ENCODE measurements at places on chromosomes 7 and 10. TPM values are rescaled to one million over a fixed set of nuclear protein-coding genes. Genes with fewer than 3 reads are reported as not detected.
A peak's percentile ranks its signal among the peaks of the same experiment; 100 is the strongest.

Gene OR2A12
- not detected for polyA plus RNA-seq

Gene PNLIP
- 0.07 TPM for polyA plus RNA-seq

Gene VAX1
- polyA plus RNA-seq: not detected

DNA sequence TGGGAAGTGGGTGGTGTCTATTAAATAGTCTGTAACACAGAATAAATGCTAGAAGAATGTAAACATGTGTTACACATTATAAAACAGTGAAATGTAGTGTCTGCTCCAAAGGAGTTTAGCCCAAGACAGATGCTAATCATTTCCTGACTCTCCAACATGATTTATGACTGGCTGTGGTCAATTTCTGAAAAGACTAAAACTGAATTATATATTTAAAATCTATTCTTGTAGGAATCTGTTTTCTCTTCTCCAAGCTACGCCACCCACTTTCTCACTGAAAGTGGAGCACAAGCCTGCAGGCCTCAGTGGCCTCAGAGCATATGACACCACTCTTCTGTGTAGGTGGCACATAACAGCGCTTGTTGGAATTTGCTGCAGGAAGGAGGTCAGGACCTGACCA, 44.4 kb downstream of the CTTNBP2 start:
- no peak for DNase-seq

DNA sequence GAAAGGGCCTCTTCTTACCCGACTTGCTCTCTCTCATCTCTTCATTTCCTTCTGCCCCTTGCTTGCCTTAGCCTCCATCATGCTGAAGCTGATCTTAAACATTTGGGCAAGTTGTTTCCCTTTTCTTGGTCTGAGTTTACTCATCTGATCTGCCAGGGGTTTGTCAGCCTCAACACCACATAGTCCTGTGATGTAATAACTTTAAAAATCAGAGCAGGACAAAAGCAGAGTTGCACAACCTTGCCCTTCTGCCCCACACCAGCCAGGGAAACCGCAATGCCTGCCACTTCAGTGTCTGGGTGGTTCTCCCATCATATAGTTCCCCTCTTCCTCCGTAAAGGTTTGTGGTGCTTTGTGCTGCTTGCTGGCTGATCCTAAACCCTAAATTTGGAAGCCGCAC, 9.9 kb upstream of the LIPM start:
- peak; percentile 16 for DNase-seq

- no peak for DNase-seq
These were observed 39.4 kb upstream of the PIP4K2A start for GRCh38 chr10:22753786-22754185.

DNA sequence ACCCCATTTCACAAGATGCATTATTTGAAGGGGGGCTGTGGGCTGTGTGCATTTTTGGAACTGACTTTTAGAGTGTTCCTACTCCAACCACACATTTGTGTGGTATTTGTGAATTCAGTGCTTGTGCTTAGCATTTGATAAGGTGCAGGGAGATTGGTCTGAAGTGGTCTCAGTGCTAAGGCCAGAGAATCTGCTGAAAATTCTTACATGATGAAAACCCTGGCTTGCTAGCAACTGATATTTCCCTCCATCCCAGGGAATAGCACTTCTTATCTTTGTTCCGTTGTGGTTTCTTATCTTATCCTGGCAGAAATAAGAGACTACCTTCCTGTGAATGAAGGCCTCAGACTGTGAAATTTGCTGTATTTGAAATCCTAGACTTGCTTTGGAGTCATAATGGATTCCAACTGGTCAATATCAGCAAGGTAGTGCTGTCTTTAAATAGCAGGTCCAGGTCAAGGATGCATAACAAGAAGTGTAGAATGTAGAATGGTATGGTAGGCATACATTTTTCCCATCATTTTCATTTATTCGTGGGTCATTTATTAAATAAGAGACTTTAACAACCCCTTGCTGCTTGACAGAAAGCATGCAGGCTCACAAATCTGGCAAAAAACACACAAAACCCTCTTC, 986.9 kb downstream of the REEP3 start:
- no peak for DNase-seq

- no peak for DNase-seq
These were observed 105.1 kb upstream of the GPR26 start for GRCh38 chr10:123561141-123561440.

DNA sequence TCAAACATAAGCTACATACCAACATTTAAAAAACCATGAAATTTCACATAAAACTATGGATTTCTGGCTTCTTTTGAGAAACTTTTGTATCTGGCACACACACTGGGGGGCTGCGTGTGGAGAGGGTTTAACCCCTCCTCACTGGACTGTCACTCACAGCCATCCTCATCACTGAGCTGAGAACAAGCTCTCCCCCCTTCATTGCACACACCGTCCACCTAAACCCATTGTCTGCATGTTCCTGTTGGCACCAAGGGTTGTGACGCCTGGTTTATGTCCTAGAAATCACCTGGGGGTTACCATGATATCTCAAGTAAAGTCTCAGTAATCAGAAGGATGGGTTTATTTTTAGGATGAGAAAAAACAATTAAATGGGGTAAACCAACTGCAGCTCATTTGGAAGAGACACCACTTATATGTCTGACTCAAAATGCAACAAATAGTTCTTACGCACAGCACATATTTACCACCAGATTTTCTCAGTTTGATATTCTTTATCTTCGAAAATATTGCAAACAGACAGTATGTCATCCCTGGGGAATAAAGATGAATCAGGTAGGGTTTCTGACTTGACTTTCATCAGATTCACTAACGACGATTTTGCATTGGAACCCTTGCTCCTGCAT, 218.5 kb upstream of the KLF6 start:
- DNase-seq: no peak
